Stimulated activated CD8-positive, alpha-beta memory T cell treated with anti-CD3 and anti-CD28 coated beads, Interleukin-2, amount 100 ng/mL, for 48 hours (primary cell): ENCODE measurements at places on chromosomes 2 and 18.

GRCh38 chr2:241901500-241902351 is 32.2 kb downstream of the RTP5 start:
- no peak for DNase-seq

DNA sequence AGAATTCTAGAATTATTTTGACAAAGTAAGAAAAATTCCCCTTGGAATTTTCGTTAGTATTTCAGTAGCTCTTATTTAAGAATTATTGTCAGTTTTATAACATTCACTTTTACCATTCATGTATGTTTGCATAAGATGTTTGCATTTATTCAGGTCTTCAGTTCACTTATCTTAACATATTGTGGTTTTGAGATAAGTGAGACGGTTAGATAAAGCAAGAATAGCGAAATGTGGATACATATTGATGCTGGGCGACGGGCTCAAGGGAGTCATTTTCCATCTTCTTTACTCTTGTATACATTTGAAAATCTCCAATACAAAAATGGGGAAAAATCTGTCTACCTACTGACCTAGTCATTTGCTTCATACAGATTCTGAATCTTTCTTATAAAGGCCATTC is 156.7 kb upstream of the HDAC4 start:
- DNase-seq = no peak

DNA sequence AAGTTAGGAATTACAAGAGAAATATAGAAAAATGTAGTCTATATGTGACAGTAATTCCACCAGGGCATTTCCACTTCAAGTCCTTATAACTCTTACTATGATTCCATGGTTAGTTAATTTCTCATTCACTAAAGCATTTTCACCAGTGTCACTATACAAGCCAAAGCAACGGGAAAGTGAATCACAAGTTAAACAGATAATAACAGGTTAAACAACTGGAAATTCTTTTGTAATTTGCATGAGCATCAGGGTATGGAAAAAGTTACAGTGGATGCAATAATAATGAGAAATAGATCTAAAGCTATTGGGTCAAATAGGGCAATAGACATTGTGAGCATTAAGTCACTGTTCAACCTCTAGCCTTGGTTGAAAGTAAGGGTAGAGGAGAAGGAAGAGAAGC is 88.9 kb upstream of the ST6GAL2 start:
- DNase-seq = no peak

DNA sequence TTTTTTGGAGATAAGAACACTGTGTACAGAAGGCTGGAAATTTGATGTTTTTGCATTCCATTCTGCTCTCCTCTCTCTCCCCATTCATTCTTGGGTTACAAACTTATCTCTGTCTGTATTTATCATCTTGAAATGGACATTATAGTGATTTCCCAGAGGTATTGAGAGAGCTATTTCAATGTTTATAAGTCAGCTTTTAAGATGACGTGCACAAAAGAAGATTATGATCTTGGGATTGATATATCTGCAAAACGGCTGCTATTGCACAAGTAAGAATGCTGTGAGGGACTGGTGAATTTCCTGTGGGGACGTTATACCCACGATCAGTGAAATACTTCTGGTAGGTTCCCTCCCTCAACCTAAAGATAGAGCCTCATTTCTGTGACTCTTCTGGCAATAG is 61.0 kb upstream of the DTNA start:
- no peak for DNase-seq

DNA sequence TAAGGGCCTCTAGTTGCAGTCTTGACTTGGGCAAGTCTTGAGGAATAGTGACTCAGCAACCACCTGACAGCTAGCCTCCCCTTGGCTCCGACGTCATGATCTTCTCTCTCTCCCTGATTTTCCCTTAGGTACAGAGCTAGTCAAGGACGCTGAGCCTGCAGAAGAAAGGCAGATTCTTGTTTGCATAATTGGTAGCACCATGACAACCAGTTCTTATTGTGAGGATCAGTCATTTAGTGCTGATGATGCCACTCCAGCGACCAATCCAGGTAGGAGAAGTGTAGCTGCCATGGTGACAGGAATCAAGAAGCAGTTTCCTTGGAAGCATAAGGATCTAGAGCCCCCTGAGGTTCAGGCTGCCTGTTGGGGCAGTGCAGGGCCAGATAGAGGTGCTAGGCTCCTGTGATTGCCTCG is 2.8 kb upstream of the RESP18 start:
- DNase-seq = no peak

DNA sequence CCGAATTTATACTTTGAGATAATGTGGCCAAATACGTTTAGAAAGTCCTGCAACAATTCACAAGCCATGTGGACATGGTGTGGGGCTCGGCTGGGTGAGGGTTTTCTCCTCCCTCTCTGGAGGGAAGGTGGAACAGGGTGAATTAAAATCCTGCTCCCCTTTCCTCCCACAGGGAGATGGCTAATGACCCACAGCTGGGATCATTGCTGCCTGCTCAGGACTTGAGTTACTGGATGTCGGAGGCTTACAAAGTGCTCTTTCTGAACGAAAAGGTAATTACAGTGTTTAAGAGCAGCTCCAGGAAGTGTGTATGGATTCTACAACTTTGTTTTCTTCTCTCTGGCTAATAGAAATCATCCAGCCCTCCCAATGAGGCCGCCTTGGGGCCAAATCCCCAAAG is 97.9 kb upstream of the ALKAL2 start:
- DNase-seq = no peak

- DNase-seq = no peak
Observed at GRCh38 chr18:46736736-46737135, 20.1 kb downstream of the ST8SIA5 start.

DNA sequence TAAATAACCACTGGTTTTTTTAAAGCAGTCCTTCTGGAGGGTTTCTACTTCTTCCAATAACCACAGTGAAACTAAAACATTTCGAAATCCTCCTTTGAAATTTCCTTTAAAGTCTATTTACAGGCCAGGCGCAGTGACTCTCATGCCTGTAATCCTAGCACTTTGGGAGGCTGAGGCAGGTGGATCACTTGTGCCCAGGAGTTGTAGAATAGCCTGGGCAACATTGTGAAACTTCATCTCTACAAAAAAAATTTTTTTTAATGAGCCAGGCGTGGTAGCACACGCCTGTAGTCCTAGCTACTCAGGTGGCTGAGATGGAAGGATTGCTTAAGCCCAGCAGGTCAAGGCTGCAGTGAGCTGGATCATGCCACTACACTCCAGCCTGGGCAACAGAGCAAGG is 15.2 kb downstream of the KIDINS220 start:
- no peak for DNase-seq

DNA sequence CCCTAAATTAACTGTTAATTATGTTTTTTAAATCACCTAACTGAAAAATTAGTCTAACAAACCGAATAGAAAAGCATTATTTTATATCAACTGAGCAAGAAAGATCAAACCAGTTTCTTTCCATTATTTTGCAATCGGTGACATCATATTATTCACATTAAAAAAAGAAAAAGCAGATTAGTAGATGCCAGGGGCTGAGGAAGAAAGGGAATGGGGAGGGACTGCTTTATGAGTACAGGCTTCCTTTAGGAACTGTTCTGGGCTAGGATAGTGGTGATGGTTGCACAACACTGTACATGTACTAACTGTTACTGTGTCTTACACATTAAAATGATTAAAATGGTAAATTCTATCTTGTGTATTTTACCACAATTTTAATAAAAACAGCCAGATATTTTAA is 59.3 kb downstream of the COBLL1 start:
- DNase-seq = no peak

GRCh38 chr2:161972232-161972631 is 101.8 kb downstream of the DPP4 start:
- no peak for DNase-seq

GRCh38 chr18:58143386-58143785 is 99.4 kb downstream of the NEDD4L start:
- DNase-seq = no peak

DNA sequence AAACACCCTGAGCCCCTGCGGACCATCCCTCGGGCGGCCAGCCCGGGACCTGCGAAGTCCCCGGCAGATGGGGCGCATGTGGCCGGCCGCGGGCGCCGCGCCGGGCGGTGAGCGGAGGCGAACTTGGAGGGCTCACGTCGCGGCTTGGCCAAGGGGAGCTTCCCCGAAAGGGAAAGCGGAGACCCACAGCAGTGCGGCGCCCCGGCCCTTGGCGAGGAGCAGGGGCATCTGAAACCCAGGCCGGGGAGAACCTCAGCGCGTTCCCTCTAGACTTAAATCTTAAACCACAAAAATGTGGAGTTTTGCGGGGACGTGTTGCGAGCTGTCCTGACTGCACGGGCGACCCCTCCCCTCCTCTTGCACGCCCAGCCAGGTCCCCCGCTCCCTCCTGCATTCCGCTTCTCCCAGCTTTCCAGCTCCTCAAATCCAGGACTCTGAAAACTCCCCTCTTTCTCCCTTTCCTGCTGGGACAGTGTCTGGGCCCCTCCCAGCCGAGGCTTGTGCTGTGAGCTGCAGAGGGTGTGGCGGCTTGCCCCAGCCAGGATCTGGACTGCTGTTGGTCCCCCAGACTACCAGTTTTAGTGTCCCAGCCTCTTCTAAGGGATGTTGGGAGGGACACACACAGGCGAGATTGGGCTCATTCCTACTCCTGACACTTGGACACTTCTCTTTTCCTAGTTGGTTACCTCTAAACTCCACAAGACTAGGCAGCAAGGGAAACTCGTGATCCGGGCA is 1.3 kb downstream of the FMNL2 start:
- DNase-seq = no peak

GRCh38 chr2:205610437-205610836 is 71.9 kb upstream of the NRP2 start:
- no peak for DNase-seq

DNA sequence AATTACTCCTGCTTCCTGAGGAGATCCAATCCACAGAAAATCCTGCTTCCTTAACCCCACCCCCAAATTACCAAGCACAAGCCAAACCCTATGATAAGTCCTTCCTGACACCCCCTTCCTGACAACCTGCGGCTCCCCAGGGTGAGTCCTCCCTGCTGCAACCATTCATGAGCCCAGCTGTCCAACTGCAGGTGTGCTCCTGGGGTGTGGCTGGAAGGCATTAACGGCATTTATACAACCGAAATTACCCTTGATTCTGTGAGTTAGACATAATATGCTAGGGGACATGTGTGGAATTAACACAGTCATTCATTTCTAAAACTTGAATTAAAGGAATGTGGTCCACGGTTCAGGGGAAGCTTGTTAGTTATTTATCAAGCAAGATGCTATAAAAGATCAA is 119.0 kb upstream of the ALKAL2 start:
- DNase-seq = no peak

DNA sequence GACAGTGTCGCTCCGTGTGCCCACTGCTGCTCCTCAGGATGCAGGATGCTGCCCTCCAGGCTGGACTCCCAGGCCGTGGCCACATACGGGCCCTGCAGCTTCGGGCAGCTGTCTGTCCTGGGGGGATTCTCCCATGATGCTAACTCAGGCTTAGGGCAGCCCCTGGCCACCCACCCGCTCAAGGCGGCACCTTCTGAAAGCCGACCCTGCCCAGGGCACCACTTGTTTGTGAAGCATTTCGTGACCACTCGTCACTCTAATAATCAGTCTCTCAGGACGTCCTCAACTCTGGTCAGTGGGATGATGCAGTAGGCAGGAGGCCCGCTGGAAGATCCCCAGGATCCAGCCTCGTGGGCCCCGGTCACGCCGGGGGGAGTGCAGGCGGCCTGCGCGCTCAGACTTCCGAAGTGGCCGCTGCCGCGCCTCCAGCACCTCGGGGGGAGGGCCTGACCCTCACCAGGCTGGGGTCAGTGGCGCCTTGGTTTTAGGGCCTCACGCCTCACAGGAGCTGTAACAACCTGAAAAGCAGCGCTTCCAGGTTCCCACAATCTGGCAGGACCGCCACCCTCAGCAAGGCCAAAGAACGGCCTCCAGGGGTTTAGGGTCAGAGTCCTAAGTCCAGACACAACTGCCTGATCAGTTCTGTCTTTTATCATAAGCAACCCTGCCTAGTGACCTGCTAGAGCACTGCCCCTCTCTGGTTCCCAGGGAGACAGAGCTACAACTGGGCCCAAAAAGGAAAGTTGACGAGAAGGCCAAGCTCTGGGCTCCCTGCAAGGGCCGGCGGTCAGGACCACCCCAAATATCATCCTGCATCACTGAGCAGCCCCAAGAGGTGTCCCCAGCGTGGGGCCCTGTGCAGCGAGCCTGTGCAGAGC is 53.0 kb downstream of the EIPR1 start:
- DNase-seq = no peak

DNA sequence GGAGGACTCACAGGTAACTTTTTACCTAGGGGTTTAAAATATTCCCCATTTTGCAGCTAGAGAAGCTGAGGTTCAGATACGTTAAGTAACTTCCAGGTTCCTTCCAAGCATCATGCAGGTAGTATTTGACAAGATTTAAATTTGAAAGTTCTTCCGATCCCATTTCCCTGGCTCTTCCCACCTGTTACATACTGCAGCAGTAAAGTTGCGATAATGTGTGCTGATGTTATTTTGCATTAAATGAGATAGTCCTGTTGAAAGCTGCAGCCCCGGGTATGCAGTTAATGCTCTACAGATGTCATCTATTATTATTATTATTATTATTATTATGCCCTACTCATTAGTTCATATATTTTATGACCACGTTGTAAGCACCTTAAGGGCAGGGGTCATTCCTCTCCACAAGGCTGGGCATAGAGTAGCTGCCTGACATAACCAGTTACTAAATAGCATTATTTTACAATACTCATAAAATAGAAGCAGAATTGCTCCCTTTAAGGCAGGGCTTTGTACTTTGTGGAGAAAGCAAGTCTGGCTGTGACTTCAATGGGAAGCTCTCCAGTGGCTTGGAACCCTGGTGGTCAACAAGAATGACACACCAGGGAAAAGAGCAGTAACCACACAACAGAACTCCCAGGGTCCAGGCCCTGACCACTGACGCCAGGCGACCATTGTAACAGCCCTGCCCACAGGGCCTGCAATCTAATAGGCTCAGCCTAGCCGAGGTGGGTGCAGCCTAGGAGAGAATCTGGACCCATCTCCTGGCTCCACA is 112.0 kb upstream of the STPG4 start:
- no peak for DNase-seq

DNA sequence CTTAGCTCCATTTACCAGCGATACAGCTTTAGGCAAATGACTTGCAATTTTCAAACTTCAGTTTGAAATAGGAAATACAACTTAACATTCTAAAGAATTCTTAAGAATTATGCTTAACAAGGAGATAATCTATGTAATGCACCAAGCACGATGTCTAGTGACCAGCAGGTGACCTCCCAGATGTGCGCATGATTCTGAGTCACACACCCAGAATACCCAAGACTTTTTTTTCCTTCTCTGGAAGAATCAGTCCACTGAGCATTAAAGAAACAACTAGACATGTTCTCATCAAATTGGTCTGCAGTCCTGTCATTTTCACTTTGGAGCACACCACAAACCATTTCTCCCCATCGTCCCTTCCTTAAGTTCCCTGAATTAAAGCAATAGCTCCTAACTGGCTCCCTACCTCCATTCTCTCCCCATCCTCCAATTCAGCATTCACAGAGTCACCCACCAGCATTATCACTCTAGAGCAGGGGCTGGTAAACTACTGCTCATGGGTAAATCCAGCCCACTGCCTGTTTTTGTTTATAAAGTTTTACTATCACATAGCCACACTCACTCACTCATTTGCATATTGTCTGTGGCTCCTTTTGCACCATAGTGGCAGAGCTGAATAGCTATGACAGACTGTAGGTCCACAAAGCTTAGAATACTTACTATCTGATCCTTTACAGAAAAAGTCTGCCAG is 13.2 kb downstream of the EVA1A start:
- DNase-seq = no peak

GRCh38 chr18:55018602-55019001 is 59.3 kb upstream of the CCDC68 start:
- no peak for DNase-seq
